Sciatic nerve (tissue), 2 donors: ENCODE measurements at places on chromosomes 16 and 17.

- DNase-seq, result no peak
These were observed 223.2 kb upstream of the PSMD7 start for GRCh38 chr16:74073456-74073855.

DNA sequence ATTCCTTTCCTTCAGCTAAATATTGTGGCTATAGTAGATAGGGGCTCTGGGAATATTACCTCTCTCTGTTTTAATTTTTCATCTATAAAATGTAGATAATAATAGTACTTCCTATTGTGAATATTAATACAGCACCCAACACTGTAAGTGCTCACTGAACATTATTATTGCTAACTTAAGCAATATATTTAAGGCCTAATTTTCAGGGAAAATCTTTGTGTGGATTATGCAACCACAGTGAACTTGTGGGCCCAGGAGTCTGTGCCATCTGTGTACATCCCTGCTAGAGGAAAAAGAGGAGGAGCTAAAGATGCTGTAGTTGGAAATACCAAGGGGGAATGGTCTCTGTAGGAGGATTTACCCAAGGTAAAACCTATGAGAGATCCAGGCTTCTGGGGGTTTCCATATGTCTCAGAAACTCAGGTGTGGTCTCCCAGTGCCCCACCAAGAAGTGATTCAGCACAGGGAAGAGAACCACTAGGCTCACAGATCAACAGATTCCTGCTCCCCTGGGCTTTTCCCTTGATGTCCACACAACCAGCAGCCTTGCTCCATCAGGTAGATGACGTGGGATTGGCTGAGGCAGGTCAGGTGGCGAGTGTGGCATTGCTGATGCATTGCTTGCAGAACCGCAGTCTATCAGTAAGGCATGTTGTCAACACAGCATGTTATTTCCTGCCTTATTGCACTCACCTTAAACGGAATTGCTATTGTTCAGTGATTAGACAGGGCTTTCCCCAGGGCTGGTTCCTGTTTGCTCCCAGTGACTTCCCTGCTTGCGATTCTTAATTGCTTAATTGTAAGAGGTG is 1.6 kb upstream of the N4BP1 start:
- no peak for DNase-seq

DNA sequence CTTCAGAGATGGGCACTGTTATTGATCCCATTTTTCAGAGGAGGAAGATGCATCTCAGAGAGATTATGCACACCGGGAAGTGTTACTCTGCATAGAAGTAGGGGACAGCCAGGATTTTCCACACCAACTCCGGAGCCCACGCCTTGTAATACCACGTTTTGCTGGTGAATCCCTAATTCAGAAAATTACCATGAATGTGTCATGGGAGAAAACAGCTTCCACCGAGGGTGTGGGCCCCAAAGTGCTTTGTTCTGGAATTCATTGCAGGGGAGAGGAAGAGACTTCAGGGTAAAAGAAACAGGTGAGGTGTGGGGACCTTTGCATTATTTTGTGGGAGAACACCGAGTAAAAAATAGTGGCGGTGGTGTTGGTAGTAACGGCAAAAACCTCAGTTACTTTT is 1051.4 kb upstream of the RBFOX1 start:
- no peak for DNase-seq

DNA sequence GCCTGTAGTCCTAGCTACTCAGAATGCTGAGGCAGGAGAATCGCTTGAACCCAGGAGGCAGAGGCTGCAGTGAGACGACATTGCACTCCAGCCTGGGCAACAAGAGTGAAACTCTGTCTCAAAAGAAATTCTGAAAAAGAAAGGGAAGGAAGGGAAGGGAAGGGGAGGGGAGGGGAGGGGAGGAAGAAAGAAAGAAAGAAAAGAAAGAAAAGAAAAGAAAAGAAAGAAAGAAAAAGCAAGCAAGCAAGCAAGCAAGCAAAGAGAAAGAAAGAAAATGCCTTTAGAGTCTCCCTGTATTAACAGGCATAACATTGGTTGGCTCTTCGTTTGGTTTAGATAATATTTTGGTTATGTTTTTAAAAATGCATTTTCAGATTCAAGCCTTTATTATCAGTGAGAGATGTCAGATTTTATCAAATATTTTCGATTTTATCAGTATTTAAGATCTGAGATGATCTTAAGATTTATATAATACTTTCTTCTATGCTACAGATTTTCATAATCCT is 281.1 kb downstream of the NPIPA8 start:
- no peak for DNase-seq

DNA sequence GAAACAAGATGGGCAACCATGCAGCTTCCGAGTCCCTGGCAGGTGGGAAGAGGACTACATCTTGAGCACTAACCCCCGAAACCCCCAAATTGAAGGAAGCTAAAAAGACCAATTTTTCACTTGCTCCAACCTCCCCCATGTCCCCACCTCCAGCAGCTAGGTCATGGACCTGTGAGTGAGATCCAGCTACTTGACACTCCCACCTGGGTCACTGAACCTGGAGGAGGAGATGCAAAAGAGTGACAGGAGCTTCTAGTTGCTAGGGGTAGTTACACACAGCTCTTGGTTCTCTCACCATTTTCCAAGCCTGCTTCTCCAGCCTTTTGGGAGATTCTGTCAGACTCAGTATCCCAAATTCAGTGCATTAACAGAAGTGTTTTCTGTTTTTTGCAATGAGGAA is 11.2 kb downstream of the PDZD9 start:
- no peak for DNase-seq
